ENCODE measurements at places on chromosomes 2 and 18. TPM values are rescaled to one million over a fixed set of nuclear protein-coding genes. Genes with fewer than 3 reads are reported as not detected.

GCG gene
- polyA plus RNA-seq: 28.4 TPM

SLC9A4 gene
- not detected for polyA plus RNA-seq

AGXT gene
- polyA plus RNA-seq: 0.71 TPM

GRCh38 chr2:235049069-235049468 lies 97.3 kb downstream of the SH3BP4 start:
- DNase-seq: no peak

MTLN gene
- 36.2 TPM for polyA plus RNA-seq

POMC gene
- 2.6 TPM for polyA plus RNA-seq

DNA sequence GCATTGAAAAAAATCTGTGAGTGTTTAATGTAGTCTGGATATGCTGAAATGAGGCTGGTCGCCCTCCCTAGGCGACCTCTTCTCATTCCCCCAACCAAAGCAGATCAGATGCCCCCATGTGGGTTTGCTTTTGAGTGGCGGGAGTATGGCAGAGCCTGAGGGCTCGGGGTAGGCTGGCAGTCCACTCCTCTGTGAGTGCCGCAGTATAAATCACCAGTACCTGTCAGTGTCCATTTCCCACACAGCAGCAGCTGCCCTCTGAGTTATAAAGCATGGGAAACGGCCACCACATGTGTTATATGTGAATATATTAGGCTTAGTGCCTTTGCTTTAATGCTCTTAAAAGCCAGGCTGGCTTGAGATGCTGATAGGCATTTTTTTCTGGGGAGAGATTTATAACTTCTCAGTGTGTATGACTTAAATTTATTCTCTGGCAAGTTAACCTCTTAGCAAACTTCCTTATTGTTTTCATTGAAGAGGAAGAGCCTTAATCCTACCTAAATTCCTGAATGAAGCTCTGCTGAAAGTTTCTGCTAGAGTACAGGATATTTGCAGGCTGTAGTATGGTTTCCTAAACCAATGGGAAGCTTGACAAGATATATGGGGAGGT lies 3.8 kb downstream of the DCC start:
- no peak for DNase-seq

GRCh38 chr2:150410809-150411208 lies 76.7 kb downstream of the RND3 start:
- DNase-seq: no peak

DNA sequence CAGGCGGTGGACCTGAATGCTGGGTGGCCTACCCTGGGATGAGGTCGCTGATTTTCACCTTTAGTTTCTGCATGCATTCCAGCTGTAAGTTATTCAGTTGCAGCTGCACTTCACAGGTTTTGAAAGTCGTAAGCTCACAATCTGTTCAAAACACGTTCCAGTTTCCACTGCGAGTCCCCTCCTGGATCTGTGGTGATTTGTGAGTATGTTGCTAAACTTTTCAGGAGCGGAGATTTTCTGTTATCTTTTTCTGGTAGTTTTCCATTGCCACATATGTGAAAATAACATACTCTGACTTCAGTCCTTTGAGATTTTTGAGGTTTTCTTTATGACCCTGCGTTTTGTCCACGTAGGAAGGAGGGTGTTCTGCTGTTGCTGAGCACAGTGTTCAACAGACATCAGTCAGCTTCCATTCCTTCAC lies 102.1 kb downstream of the SNTG2 start:
- DNase-seq: peak; percentile 20

VIT gene
- polyA plus RNA-seq: 3.1 TPM

- DNase-seq: no peak
These were observed 452.1 kb downstream of the TMX3 start for GRCh38 chr18:68262690-68263294.

ZBTB7C gene
- 12.5 TPM for polyA plus RNA-seq

DNA sequence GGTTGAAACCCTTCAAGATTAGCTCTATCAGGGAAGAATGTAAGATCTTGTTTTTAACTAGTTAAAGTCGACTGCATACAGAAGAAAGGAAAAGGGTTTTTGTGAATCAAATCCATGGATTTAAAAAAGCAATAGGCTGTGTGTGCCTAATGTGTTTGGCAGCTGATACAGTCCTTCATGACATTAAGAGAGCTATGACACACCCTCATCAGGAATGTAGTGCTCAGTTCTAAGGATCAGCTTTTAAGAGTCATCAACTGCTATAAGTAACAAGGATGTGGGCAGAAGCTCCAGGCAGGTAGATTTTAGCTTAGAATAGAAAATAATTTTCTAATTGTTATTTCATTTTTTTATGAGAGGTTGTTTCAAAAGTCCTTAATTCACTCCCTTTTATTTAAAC lies 52.9 kb downstream of the PPP1R1C start:
- DNase-seq: no peak

DNA sequence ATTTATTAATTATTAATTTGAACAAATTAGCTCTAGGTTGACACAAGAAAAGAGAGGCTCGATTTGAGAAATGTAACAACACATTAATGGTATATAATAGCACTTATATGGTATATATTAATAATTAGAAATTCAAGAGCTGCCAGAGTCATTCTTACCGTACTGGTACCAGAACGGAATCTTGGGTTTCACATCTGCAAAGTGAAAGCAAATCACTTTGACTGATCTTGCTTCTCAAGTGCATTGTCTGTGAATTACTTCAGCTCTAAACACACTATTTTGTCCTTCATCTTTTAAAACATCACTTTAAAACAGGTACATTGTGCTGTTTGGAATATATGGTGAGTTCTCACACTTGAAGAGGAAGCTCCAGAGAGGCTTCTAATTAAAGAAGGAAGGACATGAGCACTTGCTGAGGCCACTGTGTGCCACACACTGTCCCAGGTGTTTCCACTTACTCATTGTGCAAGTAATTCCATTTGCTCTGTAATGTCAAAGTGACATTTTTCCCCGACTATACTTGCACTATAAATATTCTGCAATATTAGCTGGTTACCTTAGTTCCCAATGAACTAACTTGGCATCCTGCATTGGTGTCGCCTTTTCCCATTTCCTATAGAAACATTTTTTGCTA lies 85.8 kb downstream of the PLA2R1 start:
- no peak for DNase-seq

PAIP2B gene
- polyA plus RNA-seq: 4.3 TPM

KIAA2012 gene
- 0.19 TPM for polyA plus RNA-seq

DNA sequence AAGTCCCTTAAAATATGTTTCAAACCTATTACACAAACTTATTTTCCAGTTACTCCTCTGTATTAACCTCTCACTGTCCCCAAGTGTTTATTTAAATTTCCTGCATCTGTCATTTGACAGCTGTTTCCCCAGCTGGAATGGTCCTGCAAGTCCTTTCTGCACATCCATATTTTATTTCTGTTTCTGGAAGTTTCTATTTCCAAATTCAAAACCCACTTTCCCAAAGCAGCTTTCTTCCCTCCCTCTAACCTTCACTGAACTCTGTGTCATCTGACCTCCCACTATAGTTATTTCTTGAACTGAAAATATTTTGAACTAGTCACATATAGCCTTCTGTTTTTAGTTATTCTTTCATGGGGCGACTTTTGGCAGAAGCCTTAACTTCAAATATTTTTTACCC lies 459.4 kb upstream of the MC4R start:
- peak; percentile 39 for DNase-seq

CSRNP3 gene
- polyA plus RNA-seq: 14.6 TPM

DNA sequence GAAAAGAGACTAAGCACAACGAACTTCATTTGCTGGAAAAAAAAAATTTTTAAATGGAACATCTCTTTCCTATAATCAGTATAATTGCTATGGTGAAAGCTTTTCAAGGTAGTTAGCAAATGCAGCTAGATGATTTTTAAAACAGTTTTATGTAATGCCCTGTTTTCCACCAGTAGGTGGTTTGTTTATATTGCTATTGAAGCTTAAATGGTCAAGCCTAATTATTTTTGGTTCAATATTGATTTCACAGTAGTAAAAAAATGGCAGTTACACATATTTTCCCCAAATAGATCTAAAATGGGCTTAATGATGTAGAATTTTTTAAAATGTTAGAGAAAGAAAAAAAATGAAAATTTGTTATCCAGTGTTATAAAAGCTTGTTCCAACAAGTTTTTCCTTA lies 70.2 kb downstream of the CDH19 start:
- no peak for DNase-seq

DNA sequence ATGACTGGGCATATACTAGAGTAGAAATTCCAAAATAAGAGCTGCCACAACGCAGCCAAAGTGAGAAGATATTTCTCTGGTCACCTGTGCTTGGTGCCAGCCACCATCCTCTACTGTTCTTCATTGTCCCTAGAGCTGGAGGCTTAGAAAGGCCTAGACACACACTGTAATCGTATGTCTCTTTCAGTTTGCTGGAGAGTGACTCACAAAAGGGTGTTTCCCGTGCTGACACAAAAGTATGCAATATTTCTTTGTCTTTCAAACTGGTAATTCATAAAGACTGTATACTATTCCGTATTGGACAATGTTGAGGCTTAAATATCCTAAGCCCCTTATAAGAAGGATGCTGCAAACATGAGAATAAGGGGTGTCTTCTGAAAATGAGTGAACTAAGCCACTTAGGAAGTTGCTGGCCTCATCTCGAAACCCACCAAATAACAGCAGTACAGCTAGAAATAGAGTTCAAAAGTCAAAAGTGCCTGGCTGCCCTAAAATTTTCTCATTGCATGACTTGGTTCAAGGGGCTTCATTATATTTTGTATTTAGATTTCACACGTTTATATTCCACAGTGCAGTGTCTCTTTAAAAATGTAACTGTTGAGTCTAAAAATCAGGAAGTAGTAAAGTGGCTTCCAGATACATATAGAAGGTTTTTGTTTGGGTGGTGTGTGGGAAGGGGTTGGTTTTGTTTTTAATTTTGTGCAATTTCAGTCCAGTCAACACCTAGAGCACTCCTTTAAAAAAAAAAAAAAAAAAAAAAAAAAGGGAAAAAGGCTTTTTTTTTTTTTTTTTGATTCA lies 601.1 kb downstream of the ARHGAP15 start:
- no peak for DNase-seq

DNA sequence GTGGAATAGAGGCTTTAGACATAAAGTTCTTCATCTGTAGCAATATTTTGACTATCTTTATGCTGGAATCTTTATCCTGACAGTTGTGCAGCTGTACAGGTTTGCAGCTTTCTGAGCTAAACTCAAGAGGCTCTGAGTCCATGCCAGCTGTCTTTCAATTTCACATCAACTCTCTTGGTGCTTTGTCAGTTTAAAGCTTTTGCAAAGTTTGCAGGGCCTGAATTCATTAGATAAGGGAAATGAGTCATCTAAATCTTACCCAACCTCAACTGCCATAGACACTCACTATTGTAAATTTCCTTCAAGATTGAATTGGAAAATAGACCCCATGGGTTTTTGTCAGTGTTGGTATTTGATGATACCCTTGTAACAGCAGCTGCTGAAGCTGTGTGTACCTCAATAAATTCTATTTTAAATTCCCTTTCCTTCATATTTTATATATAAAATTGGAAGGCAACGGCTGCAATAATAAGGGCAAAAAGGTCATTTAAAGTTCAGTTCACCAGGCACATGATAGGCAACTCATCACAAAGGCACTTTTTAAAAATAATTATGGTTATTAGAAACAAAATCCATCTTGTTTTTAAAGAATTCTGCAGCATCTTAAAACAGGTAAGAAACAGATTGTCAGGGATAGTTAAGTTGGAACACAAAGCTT lies 169.9 kb upstream of the SLC39A10 start:
- DNase-seq: no peak

ASB18 gene
- 3.7 TPM for polyA plus RNA-seq

DNA sequence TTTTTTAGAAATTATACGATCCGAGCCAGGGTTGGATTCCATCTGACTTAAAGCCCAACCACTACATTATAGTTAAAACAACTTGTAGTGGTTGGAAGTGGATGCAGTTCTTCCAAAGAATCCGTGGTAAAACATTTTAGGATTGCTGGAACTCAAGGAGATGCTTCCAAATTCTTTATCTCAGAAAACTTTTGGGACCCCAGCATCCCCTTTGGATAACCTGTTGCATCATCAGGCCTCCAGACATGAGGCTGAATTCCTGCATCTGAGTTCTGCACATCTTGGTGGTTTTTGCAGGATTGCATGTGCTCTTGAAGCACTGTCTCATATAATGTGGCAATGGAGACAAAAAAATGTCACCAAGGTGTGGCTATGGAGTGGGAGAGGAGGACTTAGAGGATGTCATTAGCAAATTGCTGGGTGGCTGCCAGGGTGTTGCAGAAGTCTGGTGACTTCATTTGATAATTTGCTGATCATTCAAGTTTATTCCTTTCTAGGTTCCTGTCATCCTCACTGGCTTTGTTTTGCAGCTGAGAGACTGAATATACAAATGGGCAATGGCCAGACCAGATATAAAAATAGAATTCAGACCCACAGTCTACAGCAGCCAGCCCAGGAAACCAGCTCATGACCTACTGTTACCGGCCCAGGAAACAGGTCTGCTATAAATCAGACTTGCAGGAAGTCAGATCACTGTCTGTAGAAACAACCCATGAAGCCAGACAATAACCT lies 207.7 kb downstream of the BCL2 start:
- DNase-seq: peak; percentile 44

DNA sequence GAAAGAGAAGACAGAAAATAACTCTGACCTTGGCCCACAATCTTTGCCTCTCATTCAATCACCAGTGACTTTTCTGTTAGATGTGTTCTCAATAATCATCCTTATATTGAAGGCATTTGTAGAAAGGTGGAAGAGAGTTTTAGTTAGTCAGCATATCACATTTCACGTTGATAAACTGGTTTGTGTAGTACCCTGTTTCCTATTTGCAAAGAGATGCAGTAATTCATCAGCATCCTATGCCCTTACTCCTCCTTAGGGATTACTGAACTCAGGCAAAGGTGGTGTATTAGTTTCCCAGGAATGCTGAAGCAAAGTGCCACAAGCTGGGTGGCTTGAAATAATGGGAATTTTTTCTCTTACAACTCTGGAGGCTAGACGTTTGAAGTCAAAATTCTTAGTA lies 145.0 kb downstream of the SPP2 start:
- DNase-seq: no peak

ONECUT2 gene
- polyA plus RNA-seq: 0.15 TPM

- DNase-seq: no peak
These were observed 85.4 kb downstream of the MAP3K20 start for GRCh38 chr2:173161040-173161439.

KRCC1 gene
- polyA plus RNA-seq: 39.4 TPM

- DNase-seq: peak; percentile 68
These were observed 860.6 kb upstream of the ZEB2 start for GRCh38 chr2:145380436-145381017.

DNA sequence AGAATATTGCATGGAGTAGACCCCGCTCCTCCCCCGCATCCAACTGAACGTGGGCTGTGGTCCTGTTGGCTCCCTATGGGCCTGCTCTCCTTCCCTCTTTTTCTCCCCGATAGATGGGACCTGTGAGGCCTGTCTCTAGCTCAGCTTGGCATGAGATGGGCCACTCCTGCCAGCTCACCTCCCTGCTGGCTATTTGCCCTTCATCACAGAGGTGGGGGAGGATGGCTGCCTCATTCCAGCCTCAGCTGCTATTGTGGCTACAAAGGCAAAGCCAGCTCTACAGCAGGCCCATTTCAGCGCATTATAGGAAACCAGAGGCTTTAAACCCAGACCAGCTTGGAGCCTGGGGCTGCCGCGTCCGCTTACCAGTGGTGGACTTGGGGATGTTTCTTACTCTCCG lies 313.9 kb downstream of the GBX2 start:
- DNase-seq: no peak

Data from muscle of arm (tissue), 14 donors.